ENCODE measurements at places on chromosomes 1 and 21.

GRCh38 chr1:36606641-36607262 is 124.0 kb upstream of the CSF3R start:
- DNase-seq, result no peak

- DNase-seq, result no peak
Measured at GRCh38 chr1:35111106-35111505, 31.9 kb downstream of the ZMYM1 start.

- DNase-seq, result no peak
Measured at GRCh38 chr1:63670164-63670563, 77.0 kb downstream of the PGM1 start.

GRCh38 chr1:232486454-232487207 is 143.3 kb downstream of the SIPA1L2 start:
- DNase-seq, result peak; percentile 84

- DNase-seq, result no peak
Measured at GRCh38 chr1:28631713-28632112, 11.2 kb downstream of the TAF12 start.

- DNase-seq, result no peak
Measured at GRCh38 chr1:210467440-210468043, 138.8 kb downstream of the HHAT start.

DNA sequence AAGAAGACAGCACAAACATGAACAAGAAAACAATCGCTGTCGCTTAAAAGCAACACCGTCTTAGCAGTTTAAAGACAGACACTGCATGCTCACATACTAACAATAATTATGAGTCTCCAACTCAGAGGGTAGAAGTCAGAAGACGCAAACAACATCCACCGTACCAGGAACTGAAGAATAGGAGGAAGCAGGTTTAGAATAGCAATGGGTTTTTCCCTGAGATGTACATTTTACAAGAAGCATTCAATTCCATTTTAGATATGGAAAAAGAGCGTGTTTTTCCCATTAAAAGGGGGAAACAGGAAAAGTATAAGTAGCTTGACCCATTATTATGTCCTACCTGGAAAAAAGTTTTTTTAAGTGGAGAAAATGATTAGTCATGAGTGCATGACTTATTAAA is 34.5 kb upstream of the KCNE1 start:
- DNase-seq, result no peak

GRCh38 chr1:69947837-69948236 is 257.5 kb downstream of the LRRC40 start:
- DNase-seq, result peak; percentile 48

DNA sequence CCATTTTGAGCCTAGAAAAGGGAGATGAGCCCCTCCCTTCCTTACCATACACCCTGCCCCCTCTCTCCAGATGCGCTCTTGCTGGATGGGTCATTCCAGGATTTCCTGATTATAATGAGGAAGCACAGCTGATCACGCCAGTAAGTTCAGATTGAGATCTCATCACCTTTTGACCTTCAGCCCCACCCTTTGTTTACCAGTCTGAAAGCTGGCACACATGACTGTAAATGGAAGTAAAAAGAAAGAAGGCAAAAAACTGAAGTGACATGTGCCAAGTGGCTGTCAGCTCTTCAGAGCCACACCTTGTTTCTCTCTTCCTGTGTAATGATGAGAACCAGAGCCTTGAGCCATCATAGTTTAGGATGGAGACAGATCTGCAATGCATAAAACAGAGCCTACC is 27.9 kb downstream of the S1PR1 start:
- DNase-seq, result no peak

GRCh38 chr1:111821121-111821745 is 65.5 kb downstream of the DDX20 start:
- no peak for DNase-seq

DNA sequence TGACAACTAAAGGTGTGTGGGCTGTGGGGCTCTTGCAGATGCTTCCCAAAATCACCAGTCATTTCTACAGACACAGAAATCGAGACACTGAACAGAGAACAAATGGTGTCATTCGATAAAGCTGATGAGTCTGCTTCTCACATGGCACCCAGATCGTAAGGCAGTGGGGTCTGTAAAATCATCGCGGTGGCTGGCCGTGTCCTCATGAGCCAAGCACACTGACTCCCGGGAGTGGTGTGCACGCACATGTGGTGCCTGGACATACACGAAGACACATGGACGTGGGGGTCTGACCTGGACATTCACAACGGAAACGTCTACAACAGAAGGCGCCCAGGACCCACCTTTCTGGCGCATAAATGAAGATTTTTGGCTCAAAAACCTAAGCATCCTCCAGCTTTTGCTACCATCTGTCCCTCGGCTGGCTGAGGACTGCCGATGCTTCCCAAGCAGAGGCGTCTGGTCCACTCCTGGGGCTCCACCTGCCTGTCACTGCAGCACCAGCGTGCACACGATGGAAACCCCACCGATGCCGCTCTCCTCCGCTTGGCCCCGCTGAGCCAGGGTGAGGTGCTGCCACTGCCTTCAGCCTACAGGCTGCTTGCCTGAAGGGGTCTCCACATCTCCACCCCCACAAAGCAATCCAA is 6.8 kb downstream of the SMIM1 start:
- DNase-seq, result no peak

GRCh38 chr1:244254467-244254866 is 197.2 kb downstream of the ADSS2 start:
- DNase-seq, result no peak

DNA sequence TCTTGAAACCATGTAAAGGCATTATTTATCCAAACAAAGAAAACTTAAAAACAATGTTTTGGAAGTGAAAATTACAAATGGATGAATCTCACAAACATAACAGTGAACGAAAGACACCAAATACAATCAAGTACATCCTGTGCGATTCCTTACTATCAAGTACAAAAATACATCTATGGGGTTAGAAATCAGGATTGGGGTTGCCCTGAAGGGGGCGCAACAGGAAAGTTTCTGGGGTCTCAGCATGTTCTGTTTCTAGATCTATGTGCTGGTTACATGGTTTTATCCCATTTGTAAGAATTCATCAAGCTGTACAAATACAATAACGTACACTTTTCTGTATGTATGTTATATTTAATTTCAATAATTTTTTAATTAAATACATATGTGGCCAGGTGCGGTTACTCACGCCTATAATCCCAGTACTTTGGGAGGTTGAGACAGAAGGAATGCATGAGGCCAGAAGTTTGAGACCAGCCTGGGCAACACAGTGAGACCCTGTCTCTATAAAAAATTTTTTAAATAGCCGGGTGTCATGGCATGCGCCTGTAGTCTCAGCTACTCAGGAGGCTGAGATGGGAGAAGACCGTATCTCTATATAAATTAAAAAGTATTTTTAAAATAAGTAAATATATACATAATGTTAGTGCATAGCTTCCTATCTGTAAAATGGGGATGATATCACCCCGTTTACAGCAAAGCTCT is 121.5 kb upstream of the SOD1 start:
- DNase-seq, result no peak

- peak; percentile 18 for DNase-seq
Measured at GRCh38 chr1:227759341-227760300, 24.4 kb downstream of the SNAP47 start.

DNA sequence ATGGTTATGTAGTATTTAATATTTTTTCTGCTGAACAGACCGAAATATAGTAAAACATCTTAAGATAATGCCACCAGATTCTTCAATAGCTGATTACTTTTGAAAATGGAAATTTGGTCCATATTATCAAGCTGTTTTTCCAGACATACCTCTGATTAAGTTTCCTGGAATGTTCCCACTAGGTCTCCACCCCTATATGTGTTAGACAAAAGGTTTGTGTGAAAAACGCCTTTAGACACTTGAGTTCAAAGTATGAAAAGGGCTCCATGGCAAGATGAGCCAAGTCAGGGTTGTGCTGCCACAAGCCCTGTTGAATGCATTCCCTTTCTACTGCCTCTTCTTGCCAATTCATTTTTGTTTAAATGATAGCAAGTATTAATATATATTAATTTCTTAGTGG is 52.7 kb downstream of the ZBTB17 start:
- peak; percentile 55 for DNase-seq

GRCh38 chr1:22709227-22709626 is 1.4 kb upstream of the EPHB2 start:
- no peak for DNase-seq

- no peak for DNase-seq
Measured at GRCh38 chr1:169186106-169186505, 79.6 kb downstream of the ATP1B1 start.

DNA sequence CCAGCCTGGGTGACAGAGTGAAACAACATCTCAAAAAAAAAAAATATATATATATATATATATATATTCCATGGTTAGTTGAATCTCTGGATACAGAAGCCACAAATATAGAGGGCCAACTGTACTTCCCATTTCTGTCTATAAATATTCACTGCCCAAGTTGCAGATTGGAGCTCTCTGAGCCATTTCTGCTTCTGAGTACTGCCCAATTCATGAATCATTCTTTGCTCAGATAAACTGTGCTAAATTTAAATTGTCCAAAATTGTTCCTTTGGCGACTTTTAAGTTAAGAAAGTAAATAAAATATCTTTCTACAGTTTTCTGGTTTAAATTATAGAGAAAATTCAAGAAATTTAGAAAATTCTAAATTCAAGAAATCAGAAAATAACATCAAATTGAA is 23.2 kb upstream of the C1orf146 start:
- no peak for DNase-seq

DNA sequence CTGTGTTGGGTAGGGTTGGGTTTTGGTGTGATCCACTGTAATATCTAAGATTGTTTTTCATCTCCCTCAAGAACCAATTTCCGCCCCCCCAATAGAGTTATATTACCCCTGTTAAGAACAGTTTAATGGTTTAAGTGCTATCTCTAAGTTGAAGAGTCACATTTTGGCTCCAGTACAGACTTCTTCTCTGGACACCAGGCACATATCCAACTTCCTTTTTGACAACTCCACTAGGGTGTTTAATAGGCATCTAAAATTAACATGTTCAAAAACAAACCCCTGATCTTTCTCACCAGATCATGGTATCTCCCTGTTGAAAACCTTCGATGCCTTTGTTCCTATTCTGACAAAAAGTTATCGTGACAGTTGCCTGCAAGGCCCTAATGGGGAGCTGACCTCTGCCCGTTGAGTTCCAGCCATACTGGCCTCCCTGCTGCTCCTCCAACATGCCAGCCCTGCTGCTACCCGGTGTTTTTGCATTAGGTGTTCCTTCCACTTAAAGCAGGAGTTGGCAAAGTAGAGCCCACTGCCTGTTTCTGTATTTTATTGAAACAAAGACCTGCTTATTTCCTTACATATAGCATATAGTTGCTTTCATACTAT is 18.6 kb downstream of the USP24 start:
- DNase-seq, result no peak

GRCh38 chr1:232367293-232367692 is 262.6 kb downstream of the SIPA1L2 start:
- no peak for DNase-seq

Data from epithelial cell of prostate (primary cell).